PC-3 (cell line): ENCODE measurements at places on chromosomes 11 and 22. TPM values are rescaled to one million over a fixed set of nuclear protein-coding genes. Genes with fewer than 3 reads are reported as not detected.

The BEST1 gene
- 0.22 TPM in 1 of 2 replicates, not detected in the other for total RNA-seq

The LINC01488 gene
- not detected in 2 replicates for total RNA-seq

The PLAAT4 gene
- 5.4 and 5.6 TPM in 2 replicates for total RNA-seq

The CALCA gene
- total RNA-seq = not detected in 2 replicates
